ENCODE measurements at places on chromosomes 11 and 22.

- no peak for DNase-seq
Observed at GRCh38 chr22:21839765-21840140, 27.7 kb downstream of the MAPK1 start.

- no peak for DNase-seq
Observed at GRCh38 chr11:115503083-115503885, 931 bp downstream of the CADM1 start.

GRCh38 chr11:71235719-71236118, 16.7 kb downstream of the SHANK2 start:
- no peak for DNase-seq

GRCh38 chr11:69698362-69698761, 5.5 kb downstream of the FGF19 start:
- no peak for DNase-seq

GRCh38 chr11:127670374-127671119, 670.0 kb upstream of the KIRREL3 start:
- no peak for DNase-seq

DNA sequence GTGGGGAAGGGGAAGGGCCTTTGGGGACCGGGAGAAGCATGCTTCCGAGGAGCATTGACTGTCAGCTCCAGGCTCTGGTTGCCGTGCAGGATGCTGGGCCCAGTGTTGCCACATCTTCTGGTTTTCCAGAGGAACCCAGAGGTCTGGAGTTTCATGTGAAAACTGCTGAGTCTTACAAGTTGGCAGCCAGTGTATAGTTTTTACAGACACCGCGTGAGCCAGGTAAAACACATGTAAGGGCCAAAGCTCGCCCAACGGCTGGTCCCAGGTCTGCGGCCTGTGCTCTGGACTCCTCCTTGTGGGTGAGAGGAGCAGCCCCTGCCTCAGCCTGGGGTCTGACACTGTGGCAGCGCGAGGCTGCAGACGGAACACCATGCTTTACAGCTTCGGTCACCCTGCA, 18.4 kb upstream of the SORL1-AS1 start:
- no peak for DNase-seq

DNA sequence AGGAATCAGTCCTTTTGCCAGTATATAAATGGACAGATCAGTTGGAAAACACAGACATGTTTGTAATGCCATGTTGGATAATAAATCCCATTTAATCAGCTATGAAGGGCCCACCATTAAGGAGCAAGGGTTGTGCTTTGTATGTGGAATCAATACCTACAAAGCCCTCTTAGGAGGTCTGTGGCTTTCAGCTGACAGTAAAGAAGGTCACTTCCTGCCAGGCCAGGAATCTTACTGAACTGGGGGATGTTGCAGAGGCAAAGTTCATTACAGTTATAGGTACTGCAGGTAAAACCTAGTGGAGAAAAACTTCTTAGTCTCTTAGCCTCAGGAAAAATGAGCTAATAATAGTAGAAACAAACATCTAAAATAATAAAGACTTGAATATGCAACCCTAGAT, 129.5 kb downstream of the FAM76B start:
- no peak for DNase-seq

GRCh38 chr22:44892243-44892642, 117.6 kb downstream of the PHF21B start:
- DNase-seq = no peak

DNA sequence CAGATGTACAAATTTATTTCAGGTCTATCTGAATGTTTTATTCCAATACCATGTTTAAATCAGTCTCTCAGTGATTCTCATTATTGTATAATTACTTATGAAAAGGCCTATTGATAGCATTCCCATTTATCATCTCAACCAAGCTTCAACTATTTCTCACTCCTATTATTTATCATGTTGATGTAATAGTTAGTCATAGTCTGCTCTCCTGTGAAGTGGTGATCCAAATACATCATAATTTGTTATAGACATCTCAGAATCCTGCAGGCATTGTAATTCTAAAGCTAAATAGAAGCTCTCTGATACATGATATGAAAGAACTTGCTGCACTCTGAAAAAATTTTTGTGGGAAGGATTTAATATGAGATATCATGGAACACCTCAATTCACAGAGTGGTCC, 21.8 kb upstream of the OR8G1 start:
- no peak for DNase-seq

- no peak for DNase-seq
Observed at GRCh38 chr11:110522471-110522870, 92.7 kb downstream of the FDX1 start.

GRCh38 chr11:27864091-27864491, 163.8 kb upstream of the BDNF start:
- no peak for DNase-seq
